Body of pancreas (tissue), 4 donors: ENCODE measurements at places on chromosomes 7 and 10. TPM values are rescaled to one million over a fixed set of nuclear protein-coding genes. Genes with fewer than 3 reads are reported as not detected.
A peak's percentile ranks its signal among the peaks of the same experiment; 100 is the strongest.

GRCh38 chr10:30127120-30127541 lies 67.7 kb upstream of the JCAD start:
- peak; percentile 5 for DNase-seq

- DNase-seq = no peak
Observed at GRCh38 chr7:51620706-51621105, 304.1 kb upstream of the COBL start.

The EPC1 gene
- total RNA-seq = 31.9 TPM

DNA sequence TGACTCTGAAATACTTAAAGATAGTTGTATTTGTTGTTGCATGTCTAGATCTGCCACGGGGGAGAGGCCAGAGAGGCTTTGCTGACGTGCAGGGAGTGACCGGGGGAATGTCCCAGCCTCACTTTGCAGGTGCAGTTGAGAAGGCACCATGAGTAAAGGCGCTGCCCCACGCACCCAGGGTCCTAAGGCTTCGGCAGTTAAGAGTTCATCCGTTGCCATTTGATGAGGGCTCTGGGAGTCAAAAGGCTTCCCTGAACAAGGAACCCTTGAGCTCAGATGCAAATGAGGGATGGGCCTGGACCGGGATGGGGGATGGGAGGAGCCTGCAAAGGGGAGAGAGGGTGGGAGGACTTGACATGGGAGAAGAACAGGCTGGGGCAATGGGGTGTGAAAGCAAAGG lies 20.4 kb downstream of the PPP2R2D start:
- DNase-seq = no peak

GRCh38 chr7:106238830-106239229 lies 46.0 kb downstream of the NAMPT start:
- DNase-seq = no peak

The GRM8 gene
- 2.3 TPM for total RNA-seq

The OR2A42 gene
- total RNA-seq = not detected

DNA sequence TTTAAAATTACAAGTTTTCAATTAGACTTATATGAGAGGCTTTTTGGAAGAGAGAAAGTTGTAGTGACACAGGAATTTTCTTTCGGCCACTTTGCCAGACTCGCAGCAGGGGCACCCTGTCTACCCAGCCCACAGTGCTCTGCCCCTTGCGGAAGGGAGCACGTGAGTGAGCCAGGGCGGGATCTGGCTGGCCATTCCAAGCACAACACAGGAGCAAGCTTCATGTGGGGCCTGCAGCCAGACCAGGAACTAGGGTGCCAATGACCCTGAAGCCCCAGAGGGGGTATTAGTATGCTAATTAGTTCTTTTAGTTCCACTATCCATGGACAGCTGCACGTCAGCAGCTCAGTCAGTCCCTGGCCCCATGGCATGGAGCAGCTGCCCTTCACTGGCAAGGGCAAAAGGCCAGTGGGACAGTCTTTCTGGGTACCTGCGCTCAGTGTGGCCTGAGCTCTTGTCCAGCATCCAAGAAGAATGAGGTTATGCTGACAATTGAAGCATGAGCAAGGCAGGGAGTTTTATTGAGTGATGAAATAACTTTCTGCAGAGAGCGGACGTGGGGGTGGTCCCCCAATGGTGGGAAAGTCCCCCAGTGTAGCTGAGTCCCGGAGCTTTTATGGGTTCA lies 251.1 kb upstream of the CSTF2T start:
- DNase-seq = no peak
